ENCODE measurements at places on chromosomes 5 and 9. TPM values are rescaled to one million over a fixed set of nuclear protein-coding genes. Genes with fewer than 3 reads are reported as not detected.
A peak's percentile ranks its signal among the peaks of the same experiment; 100 is the strongest.

DNA sequence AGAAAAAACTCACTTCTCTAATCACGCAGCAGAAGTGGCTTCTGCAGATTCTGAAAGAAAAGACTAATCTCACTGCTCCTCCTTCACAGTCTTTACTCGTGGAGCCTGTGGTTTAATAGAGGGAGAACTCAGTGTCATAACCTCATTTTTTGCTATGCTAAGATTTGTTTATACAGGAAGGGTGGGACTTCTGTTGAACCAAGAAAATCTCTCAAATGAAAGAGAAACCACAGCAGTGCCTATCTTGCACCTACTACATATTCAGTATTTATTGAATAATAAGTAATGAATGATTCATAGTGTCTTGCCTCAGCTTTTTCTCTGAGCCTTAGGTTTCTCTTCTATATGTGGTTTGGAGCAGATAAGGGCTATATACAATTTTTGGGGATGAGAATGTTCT, 136.1 kb upstream of the DMAC1 start:
- H3K36me3 ChIP-seq: no peaks in the 10 kb centered on the region
- no peak overlapping the region for H3K27ac ChIP-seq
- no peaks in the 10 kb centered on the region for H3K27me3 ChIP-seq
- H3K4me3 ChIP-seq: no peak overlapping the region

Gene CER1
- not detected for total RNA-seq

Gene ZNF883
- total RNA-seq: 0.74 TPM

- no peaks in the 10 kb centered on the region for H3K27me3 ChIP-seq
- peak; percentile 95 for DNase-seq
- peak overlapping the region; percentile 24 for H3K4me3 ChIP-seq
- no peak overlapping the region for H3K27ac ChIP-seq
- H3K4me1 ChIP-seq: peaks cover 16% of the 10 kb centered on the region
- H3K36me3 ChIP-seq: no peaks in the 10 kb centered on the region
Observed at GRCh38 chr9:14993061-14993800, 83.0 kb upstream of the FREM1 start.

DNA sequence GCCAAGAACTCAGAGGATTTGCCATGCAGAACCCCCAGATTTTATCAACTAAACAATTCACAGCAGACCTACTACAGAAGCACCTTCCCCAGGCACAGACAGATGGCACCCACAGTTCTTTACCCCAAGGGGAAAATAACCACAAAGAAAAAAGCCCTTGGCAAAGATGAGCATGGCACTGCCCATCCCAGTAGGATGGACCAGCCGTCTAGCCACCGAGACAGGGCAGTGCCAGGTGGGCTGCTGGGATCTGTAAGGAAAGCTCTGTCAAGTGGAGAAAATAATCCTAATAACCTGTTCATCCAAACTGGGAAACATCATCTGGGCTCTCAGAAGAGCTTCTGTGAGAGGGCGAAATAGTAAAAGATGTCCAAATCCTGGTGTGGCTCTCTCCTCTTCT, 130.0 kb downstream of the COL23A1 start:
- no peak overlapping the region for H3K4me3 ChIP-seq
- no peak for DNase-seq
- peak overlapping the region; percentile 69 for H3K27ac ChIP-seq
- H3K4me1 ChIP-seq: no peaks in the 10 kb centered on the region
- no peaks in the 10 kb centered on the region for H3K36me3 ChIP-seq
- H3K27me3 ChIP-seq: no peaks in the 10 kb centered on the region

Gene LCN2
- 114 TPM for total RNA-seq

Gene SPATA31C1
- not detected for total RNA-seq

- no peaks in the 10 kb centered on the region for H3K27me3 ChIP-seq
- H3K4me1 ChIP-seq: peaks cover 2% of the 10 kb centered on the region
- peak overlapping the region; percentile 99 for H3K27ac ChIP-seq
- H3K36me3 ChIP-seq: no peaks in the 10 kb centered on the region
Observed at GRCh38 chr5:10352430-10353240, 860 bp upstream of the MARCHF6 start.

Gene ACSL6
- 6.7 TPM for total RNA-seq

Gene KLF4
- 80.7 TPM for total RNA-seq

DNA sequence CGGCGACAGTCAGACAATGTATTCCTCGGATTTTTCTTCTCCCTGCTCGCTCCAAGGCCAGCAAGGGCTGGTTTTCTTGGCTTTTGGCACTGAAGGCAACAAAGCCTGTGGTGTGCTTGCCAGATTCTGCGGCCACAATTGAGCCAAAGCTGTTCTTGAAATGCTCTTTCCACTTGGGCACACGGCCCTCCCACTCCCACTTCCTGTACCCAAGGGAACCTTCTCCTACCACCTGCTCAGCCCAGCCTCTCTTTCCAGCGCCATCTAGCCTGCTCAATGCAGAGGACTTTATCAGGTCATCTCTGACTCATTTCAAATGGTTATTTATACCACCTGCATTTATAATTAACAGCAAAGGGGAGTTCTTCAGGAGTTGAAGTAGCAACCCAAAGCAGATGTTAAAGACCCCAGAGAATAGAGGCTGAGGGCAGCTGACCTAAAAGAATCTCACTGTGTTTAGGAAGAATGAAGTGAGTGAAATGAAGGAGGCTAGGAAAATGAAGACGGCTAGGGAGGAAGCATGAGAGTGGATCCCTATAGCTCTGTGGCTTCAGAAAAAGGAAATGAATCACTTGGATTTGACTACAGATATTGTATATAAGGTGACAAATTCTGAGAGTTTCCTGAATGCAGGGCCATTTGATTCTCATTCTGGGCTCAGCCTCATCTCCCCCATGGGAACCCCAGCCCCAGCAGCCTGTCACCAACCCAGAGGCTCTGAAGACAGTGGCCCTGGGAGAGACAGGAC, 439.0 kb downstream of the ENC1 start:
- no peak overlapping the region for H3K4me3 ChIP-seq
- no peak for DNase-seq

Gene UBE2QL1
- 0.51 TPM for total RNA-seq

DNA sequence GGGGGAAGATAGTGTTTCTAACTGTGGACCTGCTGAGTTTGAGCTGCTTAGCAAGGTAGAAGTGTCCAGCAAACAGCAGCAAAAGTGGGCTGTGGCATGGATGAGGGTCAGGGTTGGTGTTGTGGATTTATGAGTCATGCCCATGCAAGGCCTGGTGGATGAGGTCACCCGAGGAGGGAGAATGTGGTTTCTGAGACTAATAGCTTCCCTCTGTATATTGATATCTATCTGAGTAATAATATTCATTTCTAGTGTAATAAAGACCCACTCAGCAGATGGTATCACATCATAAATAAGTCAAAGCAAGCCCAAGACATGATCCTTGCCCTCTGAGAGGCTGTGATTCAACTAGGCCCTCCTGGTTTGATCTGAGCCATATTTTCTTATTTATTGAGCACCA, 597.8 kb upstream of the CLINT1 start:
- H3K27ac ChIP-seq: no peak overlapping the region
- DNase-seq: no peak
- H3K4me1 ChIP-seq: peaks cover 7% of the 10 kb centered on the region
- H3K4me3 ChIP-seq: no peak overlapping the region
- H3K36me3 ChIP-seq: no peaks in the 10 kb centered on the region

Gene SLC25A48
- not detected for total RNA-seq

DNA sequence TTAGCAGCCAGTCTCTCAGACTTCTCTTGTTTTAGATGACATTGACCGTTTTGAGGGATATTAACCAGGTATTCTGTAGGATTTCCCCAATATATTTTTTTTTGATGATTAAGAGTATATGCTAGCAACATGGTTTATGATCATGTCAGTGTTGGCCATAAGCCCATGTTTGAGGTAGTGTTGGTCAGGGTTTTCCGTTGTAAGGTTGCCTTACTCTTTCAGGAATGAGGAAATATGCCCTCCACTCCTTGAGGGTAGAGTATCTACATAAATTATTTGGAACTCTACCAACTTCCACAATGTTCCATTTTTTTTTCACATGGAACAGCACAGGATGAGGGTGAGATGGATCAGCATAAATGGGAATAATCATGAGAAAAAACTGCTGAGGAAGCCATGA, 188.4 kb upstream of the PRDM9 start:
- H3K4me1 ChIP-seq: no peaks in the 10 kb centered on the region
- H3K27ac ChIP-seq: no peak overlapping the region
- DNase-seq: no peak
- H3K36me3 ChIP-seq: no peaks in the 10 kb centered on the region
- H3K4me3 ChIP-seq: no peak overlapping the region
- H3K27me3 ChIP-seq: no peaks in the 10 kb centered on the region

Gene HACD4
- 15.2 TPM for total RNA-seq

DNA sequence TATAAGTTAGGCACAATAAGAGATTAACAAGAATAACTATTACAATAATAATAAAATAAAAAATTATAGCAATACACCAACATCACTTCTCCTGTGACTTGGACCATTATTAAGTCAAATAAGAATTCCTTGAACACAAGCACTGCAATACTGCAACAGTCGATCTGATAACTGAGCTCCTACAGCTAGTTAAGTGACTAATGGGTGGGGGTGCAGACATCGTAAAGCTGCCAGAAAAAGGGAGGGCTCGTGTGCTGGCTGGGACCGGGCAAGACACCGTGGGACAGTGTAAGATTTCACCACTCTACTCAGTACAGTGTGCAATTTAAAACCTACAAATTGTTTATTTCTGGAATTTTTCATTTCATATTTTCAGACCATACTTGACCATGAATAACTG, 78.8 kb downstream of the SNX24 start:
- H3K36me3 ChIP-seq: no peaks in the 10 kb centered on the region
- DNase-seq: peak; percentile 33
- no peaks in the 10 kb centered on the region for H3K27me3 ChIP-seq

Gene TMEM171
- total RNA-seq: 0.34 TPM

Gene TAF11L10
- total RNA-seq: not detected

DNA sequence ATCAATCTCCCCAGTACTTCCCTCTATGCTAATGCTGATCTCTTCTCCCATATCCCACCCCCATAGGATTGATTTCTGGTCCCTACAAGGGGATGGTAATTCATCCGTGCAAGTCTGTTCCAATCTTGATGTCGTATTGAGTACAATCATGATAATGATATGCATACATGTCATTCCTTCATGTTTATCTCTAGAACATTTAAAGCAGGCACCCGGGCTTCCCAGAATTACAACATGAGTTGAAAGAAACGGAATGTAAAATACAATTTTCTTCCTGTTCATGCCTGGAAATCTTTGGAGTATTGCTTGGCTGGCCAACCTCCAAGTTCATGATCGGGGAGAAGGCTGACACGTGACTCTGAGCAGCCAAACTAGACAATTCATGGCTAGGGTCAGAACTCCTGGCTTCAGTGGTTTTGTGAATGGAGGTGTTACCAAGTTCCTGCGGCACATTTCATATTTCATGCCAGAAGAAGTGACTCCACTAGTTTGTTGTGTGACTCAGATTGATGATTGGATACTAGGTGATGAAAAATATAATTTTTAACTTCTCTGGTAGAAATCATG, 66.6 kb downstream of the C9orf152 start:
- peak; percentile 74 for DNase-seq
- peaks cover 49% of the 10 kb centered on the region for H3K4me1 ChIP-seq
- no peaks in the 10 kb centered on the region for H3K27me3 ChIP-seq

DNA sequence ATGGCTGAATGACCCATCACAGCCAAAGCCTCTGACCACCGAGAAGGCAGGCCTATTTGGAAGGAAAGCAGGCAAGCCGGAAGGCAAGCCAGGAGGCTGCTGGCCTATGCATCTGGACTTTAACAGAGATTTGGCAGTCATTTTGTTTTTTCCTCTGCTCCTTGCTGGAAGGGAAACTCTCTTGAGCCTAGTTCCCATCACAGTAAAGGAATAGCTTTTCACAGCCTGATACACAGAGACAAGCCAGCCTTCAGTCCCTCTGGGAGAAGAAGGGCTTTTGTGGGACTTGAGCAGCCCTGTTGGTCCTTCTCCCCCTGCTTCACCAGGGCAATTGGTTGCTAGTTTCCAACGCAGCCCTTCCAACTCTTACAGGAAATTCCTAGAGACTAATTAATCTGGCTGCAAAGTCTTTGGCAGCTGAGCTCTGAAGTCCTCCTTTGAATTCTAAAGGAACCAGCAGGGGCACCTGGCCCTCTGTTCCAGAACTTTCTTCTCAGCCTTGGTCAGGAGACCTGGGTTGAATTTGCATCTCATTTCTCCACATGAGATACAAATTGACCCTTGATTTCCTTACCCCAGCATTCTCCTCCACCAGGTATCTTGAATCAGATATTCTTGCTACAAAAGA, 157.3 kb upstream of the EPB41L4A start:
- no peaks in the 10 kb centered on the region for H3K36me3 ChIP-seq
- H3K4me3 ChIP-seq: no peak overlapping the region
- H3K27me3 ChIP-seq: no peaks in the 10 kb centered on the region
- H3K27ac ChIP-seq: no peak overlapping the region

DNA sequence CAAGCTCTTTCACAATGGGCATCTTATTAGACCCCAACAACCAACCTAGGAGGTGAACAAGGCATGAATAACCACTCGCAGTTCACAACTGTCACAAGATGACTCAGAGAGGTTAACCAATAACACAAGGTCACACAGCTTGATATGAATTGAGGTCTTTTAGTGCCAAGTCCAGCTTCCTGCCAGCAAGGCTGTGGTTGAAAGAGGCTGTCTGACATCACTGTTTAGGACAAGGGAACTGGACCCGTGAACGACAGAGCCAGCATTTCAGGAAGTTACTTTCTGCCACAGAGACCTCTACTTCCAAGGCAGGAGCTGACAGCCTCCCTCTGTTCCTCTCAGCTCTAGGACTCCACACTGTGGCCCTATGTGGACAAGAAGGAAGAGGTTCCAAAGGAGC, 53.4 kb upstream of the ALDH1B1 start:
- peak; percentile 35 for DNase-seq
- no peaks in the 10 kb centered on the region for H3K27me3 ChIP-seq
- no peak overlapping the region for H3K4me3 ChIP-seq
- no peaks in the 10 kb centered on the region for H3K36me3 ChIP-seq

GRCh38 chr5:76274571-76274970, 128.5 kb upstream of the IQGAP2 start:
- H3K27me3 ChIP-seq: no peaks in the 10 kb centered on the region
- H3K27ac ChIP-seq: no peak overlapping the region
- no peaks in the 10 kb centered on the region for H3K36me3 ChIP-seq
- no peak overlapping the region for H3K4me3 ChIP-seq

- no peaks in the 10 kb centered on the region for H3K4me1 ChIP-seq
- no peaks in the 10 kb centered on the region for H3K36me3 ChIP-seq
- DNase-seq: no peak
- H3K27me3 ChIP-seq: no peaks in the 10 kb centered on the region
- H3K4me3 ChIP-seq: no peak overlapping the region
Observed at GRCh38 chr9:76528056-76528455, 69.1 kb downstream of the GCNT1 start.

Gene NCS1
- 7.0 TPM for total RNA-seq

DNA sequence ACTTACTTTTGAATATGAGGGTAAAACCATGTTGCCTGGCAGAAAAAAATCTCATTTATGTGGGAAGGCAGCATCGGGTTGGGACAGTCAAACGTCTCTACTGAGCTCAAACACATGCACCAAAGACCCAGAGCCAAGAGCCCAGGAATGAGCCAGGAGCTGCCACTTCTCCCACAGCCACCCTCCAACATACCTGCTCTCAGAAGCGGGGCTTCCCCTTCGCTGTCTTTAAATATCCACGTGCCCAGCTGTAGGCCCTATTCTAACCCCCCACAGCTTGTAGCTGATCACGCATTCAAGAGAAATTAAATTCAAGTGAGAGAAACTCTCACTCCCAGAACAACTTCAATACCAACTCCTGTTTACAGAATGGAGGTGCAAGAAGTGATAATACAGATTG, 42.6 kb upstream of the MAP3K1 start:
- no peaks in the 10 kb centered on the region for H3K36me3 ChIP-seq
- H3K4me3 ChIP-seq: no peak overlapping the region
- H3K4me1 ChIP-seq: peaks cover 2% of the 10 kb centered on the region
- no peaks in the 10 kb centered on the region for H3K27me3 ChIP-seq

Gene TTC23L
- 4.4 TPM for total RNA-seq

- no peaks in the 10 kb centered on the region for H3K27me3 ChIP-seq
- no peaks in the 10 kb centered on the region for H3K36me3 ChIP-seq
- no peak overlapping the region for H3K4me3 ChIP-seq
- H3K27ac ChIP-seq: no peak overlapping the region
- no peaks in the 10 kb centered on the region for H3K4me1 ChIP-seq
- DNase-seq: no peak
Observed at GRCh38 chr5:96203761-96204160, 229.3 kb downstream of the PCSK1 start.

All from lung (tissue), 17 donors.